Ovary (tissue), 10 donors: ENCODE measurements at places on chromosomes 7 and 10.

DNA sequence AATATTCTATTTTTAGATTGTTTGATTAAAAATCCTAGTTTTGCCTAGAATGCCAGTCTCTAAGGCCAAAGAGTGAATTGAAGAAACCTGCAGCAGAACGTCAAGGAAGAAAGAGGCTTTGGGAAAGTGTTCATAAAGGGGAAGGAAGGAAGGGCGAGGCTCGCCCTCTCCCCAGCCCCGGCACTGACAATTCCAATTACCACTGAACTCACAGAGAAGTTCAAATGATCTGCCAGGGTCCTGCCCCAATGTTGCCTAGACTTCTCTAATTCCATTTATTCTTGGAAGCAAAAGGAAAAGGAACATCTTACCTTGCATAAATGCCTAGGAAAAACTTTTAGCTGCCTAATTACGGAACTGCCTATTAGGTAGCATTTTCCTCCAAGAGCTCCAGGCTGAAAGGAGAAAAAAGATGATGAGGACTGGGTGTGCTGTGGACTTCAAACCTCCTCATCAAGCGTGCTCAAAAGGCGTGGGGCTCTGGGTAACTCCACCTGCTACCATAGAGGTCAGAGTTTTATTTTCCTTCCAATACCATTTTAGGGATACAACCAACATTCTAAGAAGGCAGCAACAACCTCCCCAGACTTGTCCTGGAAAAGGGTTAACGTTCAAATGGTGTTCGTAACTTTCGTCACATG lies 134.5 kb downstream of the PKD1L1 start:
- DNase-seq = no peak

- no peak for DNase-seq
These were observed 82.7 kb downstream of the RPS24 start for GRCh38 chr10:78116361-78116760.

GRCh38 chr10:6215683-6216484 lies 13.2 kb downstream of the PFKFB3 start:
- no peak for DNase-seq

- DNase-seq = no peak
These were observed 88.1 kb upstream of the NRP1 start for GRCh38 chr10:33422471-33423153.

DNA sequence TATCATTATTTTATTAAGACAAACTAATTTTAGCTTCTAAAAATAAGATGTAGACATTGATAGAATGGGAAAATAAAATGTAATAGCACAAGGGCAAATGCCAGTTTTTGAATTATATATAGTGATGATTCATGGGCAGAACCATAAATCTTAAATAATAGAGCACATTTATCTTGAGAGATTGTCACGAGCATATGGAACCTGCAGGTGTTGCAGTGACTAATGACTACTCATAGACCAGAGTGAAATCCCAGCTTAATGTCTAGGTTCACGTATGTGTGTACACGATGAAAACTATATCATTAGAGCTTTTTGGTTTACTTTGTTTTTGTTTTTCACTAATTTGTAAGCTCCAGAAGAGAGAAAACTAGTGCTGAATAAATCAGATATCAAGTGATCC lies 150.2 kb upstream of the CACNA2D1 start:
- DNase-seq = no peak

- no peak for DNase-seq
These were observed 188.1 kb upstream of the STEAP1 start for GRCh38 chr7:89966067-89966664.

DNA sequence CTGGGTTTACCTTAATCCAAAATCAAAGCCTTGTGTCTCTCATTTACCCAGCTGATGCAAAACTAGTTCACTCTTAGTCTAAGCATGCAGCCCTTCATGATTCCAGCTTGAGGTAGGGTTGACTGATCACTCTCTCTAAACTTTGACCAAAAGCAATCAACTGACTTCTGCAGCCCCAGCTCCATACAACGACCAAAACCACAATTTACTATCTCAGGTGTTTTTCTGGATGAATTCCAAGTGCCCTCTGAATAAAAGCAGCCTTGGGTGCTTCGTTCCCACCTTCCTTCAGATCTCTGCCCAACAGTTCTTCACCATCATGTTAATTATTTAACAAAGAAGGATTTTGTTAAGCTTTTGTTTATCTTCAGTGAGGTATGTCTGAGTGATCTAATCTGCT lies 62.6 kb downstream of the CCDC6 start:
- no peak for DNase-seq

GRCh38 chr10:118108194-118109026 lies 61.7 kb upstream of the RAB11FIP2 start:
- DNase-seq = no peak

DNA sequence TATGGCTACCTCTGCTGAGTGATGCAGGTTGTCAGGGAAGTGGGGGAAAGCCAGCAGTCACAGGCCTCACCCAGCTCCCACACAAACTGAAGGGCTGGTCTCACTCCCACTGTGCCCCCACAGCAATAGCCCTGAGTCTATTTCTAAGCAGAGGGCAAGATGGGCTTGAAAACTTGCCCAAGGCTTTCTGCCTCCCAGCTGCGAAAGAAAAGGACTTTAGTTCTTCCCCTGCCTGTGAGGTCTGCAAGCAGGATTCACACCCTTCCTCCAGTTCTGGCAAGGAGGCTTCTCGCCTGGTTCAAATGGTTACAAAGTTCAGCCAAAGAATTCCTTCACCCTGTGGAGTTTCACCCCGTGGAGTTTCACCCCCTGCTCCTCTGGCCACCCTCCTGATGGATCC lies 63.3 kb upstream of the PRLHR start:
- DNase-seq = no peak

DNA sequence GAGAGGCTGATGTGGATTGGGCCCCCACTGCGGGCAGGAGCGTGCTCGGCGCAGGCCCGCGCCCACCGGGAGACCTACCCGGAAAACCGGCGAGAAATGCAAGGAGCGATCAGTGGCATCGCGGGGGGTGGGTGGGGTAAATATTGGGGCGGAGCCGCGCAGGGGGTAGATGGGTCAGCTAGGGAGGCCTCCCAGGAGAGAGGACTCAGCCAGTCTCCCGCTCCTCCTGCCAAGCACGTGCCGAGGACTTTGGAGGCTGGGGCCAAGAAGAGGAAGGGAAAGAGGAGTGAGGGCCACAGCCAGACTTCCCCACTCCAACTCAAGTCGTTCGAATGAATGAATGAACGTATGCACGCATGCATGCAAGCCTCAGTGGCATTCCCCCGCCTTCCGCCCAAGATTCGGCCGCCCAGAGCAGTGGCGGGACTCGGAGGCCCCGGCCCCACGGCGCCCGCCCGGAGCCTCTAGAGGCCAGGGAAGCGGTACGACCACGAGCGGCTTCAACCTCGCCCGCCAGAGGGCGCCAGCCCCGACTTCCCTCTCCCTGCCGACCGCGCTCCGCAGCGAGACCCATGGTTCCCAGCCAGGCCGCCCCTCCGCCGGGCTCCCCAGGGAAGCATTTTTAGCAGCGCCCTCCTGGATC lies 3.6 kb downstream of the NPM3 start:
- DNase-seq = peak; percentile 87

DNA sequence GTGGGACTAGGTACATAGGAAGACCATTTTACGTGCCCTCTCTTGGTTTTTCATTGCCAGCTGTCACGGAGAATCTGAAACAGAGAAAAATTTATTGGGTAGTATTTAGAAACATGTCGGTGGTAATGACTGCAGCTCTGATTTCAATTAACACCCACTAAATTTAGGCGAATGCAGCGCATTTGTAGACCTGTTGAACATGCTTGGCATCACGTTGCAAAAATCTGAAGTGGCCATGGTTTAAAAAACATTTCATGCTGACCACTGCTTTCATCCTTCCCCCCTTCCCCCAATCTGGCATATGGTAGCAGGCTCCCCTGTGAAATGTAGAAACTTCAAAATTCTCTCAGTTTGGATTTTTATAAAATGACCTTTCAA lies 34.0 kb downstream of the LRMDA start:
- DNase-seq = no peak

GRCh38 chr7:81267508-81267907 lies 348.7 kb upstream of the SEMA3C start:
- DNase-seq = no peak

GRCh38 chr10:101708870-101709269 lies 13.9 kb upstream of the FBXW4 start:
- DNase-seq = no peak

GRCh38 chr10:28082885-28083284 lies 84.0 kb upstream of the ODAD2 start:
- no peak for DNase-seq

- DNase-seq = no peak
These were observed 48.4 kb downstream of the TES start for GRCh38 chr7:116258734-116259133.

DNA sequence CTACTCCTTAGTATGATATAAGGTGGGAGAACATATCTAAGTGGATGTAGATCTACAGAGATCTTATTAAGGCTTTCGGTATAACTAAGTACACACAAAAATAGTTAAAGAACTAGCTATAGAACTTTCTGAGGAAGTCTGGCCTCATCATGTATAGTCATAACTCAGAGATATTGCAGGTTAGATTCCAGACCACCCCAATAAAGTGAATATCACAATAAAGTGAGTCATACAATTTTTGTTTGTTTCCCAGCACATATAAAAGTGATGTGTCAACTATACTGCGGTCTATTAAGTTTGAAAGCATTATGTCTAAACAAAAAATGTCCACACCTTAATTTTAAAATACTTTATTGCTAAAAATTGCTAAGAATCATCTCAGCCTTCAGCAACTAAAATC lies 24.7 kb upstream of the SEMA3A start:
- no peak for DNase-seq

DNA sequence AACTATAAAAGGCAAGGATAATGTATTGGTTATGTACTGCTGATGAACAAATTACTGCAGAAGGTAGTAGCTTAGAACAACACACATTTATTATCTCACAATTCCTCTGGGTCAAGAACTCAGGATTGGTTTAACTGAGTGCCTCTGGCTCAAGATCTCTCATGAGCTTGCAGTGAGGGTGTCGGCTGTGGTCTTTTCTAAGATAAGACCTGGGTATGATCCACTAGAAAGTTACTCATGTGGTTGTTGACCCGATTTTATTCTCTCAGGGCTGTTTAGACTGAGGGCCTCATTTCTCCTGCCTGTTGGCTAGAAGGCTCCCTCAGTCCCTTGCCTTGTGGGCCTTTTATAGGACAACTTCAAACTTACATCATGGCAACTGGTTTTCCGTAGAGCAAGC lies 86.7 kb downstream of the VWDE start:
- no peak for DNase-seq

DNA sequence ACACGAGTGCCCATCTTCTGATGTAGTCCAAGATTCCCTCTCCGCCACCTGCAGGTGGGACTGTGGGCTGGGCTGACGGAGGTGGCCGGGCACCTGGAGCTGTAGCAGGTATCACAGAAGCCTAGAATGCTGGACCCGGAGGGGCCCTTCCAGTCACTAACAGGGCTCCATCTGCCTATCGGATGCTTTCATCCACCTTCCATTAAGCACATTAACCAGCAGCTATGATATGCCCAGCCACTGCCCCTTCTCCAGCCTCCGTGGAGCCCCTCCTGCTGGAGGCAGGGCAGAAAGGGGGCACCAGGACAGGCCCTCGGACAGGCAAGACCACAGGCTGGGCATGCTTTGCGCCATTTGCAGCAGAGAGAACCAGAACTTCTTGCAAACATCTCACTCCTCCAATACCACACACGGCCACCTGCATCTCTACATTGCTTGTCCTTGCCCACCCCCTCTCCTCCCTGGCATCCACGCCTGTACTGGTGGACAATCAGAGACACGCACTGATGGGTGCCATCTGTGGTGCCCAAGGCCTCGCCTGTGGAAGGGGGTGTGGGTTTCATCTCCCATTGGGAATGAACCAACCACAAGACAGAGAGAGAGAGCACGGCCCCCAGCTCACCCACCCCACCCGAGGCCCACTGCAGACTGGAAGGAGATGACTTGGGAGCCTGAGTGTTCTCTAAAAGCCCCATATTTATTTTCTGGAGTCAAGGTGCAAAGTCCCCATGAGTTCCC lies 16.8 kb downstream of the PRKAG2 start:
- DNase-seq = no peak

GRCh38 chr7:150325110-150325611 lies 1.8 kb upstream of the ACTR3C start:
- no peak for DNase-seq

DNA sequence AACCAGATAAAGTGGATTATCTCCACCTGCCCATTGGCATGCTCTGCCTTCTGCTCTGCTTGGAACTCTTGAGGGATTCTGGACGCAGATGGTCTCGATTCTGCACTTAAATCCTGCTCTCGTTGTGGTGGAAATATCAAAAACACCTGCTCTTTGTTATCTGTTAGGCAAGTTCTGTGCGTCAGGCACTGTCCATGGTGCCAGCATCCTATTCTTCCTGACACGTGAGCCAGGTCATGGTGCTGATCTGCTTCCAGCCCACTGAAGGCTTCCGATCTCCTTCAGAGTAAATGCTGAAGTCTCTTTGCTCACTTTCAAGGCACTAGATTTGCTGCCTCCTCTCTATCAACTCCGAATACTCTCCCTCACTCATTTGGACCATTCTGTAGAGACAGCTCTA lies 505.6 kb downstream of the HTR7 start:
- no peak for DNase-seq

GRCh38 chr7:117458977-117459583 lies 20.7 kb upstream of the CFTR start:
- DNase-seq = no peak

- DNase-seq = no peak
These were observed 144.0 kb upstream of the RET start for GRCh38 chr10:42932735-42933447.

DNA sequence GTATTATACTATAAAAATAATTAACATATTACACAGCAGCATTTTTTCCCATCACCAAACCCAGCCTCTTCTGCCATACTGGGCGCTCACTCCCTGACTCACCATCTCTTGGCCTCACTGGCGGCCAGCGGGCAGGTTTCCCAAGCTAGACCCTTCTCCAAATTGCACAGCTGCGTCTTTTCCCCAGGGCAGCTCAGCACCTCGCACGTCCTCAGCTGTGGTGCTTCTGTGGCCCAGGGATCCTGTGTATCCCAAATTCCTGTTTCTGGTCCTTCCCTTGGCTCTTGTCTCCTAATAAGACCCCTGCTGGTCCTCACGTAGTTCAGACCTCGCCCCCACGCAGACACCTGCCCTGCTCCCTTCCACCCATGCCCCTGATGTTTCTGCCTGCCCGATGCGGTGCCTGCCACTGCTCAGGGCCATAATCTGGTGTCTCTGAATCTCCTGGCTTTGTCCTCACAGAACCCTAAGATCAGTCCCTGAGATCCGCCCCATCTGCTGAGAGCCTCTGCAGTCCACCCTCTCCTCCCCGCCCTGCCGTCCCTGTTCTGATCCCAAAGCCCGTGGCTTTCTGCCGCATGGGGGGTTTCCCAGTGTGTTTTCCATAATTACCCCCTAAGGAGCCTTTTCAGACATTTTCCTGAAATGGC lies 290.1 kb downstream of the TCERG1L start:
- DNase-seq = no peak

- DNase-seq = no peak
These were observed 9.6 kb upstream of the KCP start for GRCh38 chr7:128919881-128920799.

- no peak for DNase-seq
These were observed 47.4 kb downstream of the NRAP start for GRCh38 chr10:113616244-113617074.
